ENCODE measurements at places on chromosomes 5 and 9.

- DNase-seq: no peak
Measured at GRCh38 chr5:139246394-139246793, 47.1 kb upstream of the MATR3 start.

DNA sequence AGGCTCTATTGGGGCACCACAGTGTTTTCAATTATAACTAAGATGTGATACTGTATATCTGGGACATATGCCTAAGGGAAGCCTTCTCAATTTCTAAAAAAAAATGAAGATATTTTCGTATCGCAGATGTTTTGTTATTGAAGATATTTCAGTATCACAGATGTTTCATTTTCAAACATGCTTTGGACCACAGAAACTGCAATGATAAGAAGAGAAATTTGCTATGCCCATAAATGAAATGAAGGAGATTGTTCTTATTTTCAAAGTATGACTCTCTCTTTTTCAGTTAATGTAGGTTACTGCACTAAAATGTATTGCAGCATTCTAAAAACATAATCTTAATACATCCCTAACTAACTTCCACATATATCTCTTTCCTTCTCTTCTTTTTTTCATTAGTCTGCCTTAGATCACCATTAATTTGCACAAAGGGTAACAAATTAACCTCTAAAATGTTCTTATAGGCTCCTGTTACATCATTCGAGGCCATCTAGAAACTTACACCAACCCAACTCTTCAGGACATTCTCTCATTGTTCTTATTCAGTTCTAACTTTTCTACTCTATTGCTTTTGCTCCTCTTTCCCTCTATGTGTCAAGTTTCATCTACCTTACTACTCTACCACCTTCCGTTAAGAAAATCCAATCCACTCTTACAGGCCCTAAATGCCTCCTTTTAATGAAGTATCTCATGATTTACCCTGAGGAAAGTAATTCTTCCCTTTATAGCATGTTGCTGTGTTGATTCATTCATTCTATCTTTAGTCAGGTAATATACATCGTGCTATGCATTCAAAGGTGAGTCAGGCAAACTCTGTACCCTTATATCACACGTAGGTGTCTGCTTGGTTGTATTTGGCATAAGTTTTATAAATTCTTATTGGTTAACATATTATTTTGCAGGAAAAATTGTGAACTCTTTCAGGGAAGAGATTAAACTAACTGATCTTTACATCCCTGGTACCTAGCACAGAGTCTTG, 70.5 kb downstream of the ST8SIA4 start:
- DNase-seq: no peak

DNA sequence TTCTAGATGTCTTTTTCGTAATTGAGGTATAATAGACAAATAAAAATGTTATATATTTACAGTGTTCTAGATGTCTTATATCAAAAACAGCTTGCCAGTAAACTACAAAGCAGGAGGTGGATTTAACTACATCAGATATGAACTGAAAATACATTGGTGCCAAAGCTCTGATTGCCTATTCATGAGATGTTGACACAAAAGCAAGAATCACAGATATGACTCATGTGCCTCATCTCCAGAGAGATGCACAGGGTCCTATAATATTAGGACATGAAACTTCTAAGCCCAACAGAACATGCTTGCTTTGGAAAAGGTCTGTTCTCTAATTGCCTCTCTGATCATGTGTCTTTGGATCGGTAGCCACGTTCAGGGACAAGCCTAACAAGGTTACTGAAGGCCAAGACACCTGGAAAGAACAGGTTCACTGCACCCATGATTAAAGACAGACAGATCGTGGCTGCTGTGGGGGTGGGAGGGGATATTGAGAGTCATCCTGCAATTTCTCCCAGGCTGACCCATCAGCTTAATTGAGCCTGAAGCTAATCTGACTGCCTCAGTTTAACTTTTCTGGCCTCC, 16.8 kb downstream of the ABCA1 start:
- no peak for DNase-seq

- DNase-seq: no peak
Measured at GRCh38 chr5:172593721-172594235, 47.3 kb upstream of the NEURL1B start.

GRCh38 chr9:87708986-87709728, 16.8 kb upstream of the CTSL start:
- DNase-seq: no peak

- DNase-seq: no peak
Measured at GRCh38 chr9:130193531-130194377, 21.6 kb downstream of the NCS1 start.

DNA sequence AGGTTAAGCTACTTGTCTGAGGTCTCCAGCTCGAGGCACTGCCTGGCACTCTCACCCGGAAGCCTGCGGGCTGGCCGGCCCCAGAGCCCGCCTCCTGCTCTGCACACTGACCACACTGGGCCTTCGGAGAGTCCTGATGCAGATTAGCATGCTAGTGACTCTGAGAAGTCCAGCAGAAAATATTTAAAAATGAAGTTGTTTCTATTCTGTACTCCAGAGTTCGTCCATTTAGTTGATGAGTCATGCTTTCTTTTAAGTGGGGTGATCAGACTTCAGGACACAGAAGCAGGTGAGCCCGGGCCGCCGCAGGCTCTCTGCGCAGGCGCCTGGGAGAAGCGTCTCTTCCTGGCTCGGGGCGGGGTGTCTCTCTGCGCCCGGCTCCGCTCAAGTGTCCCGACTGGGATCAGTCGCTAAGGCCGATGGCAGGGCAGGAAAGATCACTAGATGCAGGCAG, 32.5 kb downstream of the FAM240B start:
- DNase-seq: peak; percentile 11

DNA sequence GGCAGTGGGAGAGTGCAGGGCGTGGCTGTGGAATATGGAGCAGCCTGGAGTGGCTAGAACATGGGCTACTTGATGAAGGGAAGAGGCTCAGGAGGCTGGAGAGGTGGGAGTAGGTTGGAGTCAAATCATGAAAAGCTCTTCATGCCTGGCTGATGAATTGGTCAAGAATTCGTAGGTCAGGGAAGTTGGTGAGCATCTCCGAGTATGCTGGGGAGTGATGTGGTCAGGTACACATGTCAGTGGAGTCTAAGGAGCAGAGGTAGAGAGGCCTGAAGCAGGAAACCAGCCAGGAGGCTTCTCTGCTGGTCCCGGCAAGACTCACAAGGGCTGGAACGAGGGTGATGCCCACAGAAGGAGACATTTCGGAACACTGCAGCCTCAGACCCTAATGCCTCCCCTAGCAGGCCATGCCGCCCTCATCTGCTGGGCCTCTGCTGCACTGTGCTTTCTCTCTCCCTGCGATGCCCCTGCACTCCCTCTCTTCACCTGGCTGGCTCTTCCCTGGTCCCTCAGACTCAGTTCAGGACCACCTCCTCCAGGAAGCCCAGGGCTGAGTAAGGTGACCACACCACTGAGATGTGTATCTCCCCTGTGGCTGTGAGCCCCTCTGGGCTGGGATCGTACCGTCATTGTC, 33.6 kb downstream of the TMOD1 start:
- DNase-seq: no peak

GRCh38 chr9:121324316-121324715, 45.7 kb downstream of the STOM start:
- DNase-seq: no peak

GRCh38 chr5:38117784-38118479, 140.4 kb upstream of the EGFLAM start:
- DNase-seq: no peak

DNA sequence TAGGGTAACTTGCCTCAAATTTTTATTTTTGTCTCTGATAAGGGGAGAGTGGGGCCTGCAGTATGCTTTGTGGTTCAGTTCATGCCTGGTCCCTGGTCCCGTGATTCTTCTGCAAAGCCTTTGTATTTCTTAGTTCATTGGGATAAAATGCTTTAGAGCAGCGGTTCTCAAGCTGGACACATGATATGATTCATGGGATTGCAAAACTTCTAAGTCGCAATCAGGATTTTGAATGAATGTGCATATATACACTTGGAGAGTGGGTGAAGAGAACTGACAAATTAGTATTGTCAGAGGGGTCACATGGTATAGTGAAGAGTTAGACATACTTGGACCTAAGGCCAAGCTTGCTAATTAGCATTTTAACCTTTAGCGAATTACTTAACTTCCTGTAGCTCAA, 265.4 kb upstream of the KLF9 start:
- DNase-seq: no peak

DNA sequence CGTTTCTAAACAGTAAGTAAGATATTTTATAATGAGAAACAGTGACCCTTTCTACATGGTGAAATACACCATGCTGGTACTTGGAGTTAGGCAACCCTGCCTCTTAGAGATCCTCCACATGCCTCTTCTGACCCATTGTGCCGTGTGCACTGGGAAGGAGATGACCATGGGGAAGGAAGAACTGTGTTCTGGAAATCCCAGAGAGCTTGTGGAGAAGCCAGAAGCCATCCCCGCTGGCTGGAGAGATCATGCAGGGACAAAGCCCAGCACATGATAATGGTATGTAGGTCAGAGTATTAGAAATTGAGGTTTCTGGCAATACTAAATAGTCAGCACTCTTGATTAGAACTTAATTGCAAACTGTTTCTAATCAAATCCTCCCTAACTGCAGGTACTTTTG, 307.3 kb downstream of the FBXL7 start:
- no peak for DNase-seq

DNA sequence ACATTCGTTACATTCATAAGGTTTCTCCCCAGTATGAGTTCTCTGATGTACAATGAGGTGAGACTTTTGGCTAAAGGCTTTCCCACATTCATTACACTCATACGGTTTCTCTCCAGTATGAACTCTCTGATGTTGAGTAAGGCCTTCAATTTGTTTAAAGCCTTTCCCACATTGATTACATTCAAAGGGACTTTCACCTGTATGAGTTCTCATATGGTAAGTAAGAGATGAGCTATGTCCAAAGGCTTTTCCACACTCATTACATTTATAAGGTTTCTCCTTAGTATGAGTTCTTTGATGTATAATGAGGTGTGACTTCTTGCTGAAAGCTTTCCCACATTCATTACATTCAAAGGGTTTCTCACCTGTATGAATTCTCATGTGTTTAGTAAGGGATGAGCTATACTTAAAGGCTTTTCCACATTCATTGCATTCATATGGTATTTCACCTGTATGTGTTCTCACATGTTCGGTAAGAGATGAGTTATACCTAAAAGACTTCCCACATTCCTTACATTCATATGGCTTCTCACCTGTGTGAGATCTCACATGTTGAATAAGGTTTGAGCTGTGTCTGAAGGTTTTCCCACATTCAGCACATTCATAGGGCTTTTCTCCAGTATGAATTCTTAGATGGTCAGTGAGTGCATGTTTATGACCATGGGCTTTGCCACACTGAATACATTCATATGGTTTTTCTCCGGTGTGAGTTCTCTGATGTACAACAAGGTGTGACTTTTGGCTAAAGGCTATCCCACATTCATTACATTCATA, 13.5 kb downstream of the ZFP37 start:
- no peak for DNase-seq

- DNase-seq: no peak
Measured at GRCh38 chr5:135437796-135438560, 9.2 kb downstream of the DCANP1 start.

DNA sequence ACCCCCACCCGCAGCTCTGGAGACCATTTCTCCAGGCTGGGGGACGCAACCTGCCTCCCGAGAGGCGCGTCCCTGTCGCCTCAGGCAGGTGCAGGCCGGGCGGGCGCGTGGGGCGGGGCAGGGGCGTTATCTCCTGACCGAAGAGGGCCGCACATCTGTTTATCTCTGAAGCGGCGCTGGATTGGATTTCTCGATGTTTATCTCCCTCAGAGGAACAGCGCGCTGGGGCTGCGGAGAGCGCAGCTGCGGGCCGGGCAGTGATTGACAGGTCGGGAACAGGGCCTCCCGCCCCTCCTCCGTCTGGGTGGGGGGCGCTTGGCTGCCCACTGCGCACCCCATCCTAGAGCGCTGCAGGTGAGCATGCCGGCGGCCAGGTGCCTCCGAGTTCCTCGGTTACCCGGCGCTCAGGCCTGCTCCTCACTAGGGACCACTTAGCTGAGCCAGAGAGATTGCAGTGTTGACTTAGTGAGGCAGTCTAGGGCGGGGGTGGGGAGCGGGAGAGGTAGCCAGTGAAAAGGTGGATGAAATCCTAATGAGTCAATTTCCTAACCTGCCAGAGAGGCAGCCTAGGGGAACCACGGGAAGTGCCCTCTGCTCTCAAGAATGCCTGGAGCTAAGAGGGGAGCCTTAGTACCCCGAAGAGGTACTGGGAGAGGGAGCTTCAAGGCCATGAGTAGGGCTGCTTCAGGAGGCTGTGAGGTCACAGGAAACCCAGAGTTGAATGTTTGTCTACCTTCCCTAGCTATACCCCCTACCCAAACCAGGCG, 39.6 kb upstream of the TIFAB start:
- DNase-seq: no peak

DNA sequence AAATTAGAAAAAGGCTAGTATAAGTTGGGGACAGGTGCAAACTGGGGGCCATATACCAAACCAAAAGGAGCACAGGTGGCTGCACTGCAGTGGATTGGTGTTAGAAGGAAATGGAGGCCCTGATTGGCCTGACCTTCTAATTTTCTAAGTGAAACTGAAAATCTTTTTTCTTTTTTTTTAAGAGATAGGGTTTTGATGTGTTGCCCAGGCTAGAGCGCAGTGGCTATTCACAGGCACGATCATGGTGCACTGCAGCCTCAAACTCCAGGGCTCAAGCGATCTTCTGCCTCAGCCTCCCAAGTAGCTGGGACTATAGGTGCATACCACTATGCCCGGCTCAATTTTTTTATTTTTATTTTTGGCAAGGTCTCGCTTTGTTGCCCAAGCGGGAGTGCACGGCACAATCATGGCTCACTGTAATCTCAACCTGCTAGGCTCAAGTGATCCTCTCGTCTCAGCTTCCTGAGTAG, 9.8 kb upstream of the CCDC69 start:
- peak; percentile 63 for DNase-seq

- DNase-seq: no peak
Measured at GRCh38 chr5:81774374-81774773, 23.5 kb upstream of the SSBP2 start.

- no peak for DNase-seq
Measured at GRCh38 chr9:29928072-29928471, 2354.8 kb upstream of the C9orf72 start.

DNA sequence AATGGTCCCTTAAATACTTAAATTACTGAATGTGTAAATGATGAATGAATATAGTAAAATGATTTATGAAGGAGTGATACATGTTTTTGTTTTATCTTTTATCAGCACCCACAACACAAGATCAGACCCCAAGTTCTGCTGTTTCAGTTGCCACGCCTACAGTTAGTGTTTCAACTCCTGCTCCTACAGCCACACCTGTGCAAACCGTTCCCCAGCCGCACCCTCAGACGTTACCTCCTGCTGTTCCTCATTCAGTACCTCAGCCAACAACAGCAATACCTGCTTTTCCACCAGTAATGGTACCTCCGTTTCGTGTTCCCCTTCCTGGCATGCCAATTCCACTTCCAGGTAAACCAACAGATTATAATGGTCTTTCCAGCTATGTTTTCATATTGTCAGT, 16.3 kb downstream of the TCERG1 start:
- no peak for DNase-seq

DNA sequence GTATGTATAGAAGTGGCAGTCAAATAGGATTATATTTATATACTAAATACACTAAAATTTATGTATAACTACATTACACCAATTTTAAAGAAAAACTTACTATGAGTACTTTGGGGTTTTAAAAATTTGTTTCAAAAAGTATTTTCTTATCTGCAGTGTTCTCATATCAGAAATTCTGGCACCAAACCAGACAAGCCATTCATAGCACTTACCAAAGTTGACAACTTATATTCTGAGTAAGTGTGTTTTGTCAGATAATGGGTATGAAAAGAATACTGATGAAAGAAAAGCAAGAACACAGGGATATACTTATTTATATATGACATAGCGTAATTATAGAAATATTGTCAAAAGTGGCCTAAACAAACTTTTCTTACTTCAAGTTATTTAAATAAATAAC, 67.5 kb downstream of the SPEF2 start:
- no peak for DNase-seq

All from germinal center (tissue), 1 donor.